ENCODE measurements at places on chromosomes 5 and 9.
A peak's percentile ranks its signal among the peaks of the same experiment; 100 is the strongest.

GRCh38 chr9:130932255-130933079, 6.6 kb downstream of the FIBCD1 start:
- no peak for DNase-seq

- DNase-seq, result peak; percentile 19
Measured at GRCh38 chr5:116626945-116627679, 52.5 kb upstream of the SEMA6A start.

GRCh38 chr9:97176206-97176605, 131.3 kb upstream of the CCDC180 start:
- DNase-seq, result peak; percentile 68

DNA sequence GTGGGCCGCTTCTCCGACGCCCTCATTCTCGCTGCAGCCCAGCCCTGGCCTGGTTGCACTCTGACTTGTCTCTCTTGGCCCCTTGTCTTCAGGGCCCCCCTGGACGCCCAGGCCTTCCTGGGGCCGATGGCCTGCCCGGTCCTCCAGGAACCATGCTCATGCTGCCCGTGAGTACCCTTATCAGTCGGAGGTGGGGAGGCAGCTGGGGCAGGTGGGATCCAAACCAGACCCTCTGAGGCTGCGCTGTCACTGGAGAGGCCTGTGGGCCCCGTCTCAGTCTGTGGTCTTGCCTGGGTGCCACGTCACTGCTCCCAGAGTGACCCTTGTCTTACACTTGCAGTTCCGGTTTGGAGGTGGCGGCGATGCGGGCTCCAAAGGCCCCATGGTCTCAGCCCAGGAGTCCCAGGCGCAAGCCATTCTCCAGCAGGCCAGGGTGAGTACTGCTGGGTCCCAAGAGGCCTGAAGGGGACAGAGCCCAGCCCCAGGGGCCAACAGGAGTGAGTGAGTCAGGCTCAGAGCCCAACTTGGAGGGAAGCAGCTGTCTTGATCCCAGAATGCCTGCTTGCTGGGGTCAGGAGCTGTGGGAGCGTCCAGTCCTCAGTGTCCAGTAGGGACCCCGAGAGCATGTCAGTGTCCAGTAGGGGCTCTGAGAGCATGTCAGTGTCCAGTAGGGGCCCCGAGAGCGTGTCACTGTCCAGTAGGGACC, 109.0 kb downstream of the COL5A1 start:
- DNase-seq, result no peak
